ENCODE measurements at places on chromosomes 2 and 18. TPM values are rescaled to one million over a fixed set of nuclear protein-coding genes. Genes with fewer than 3 reads are reported as not detected.

The PPP1R1C gene
- total RNA-seq, result 0.38 TPM

The AQP12B gene
- not detected for total RNA-seq

The IL36A gene
- not detected for total RNA-seq

The NOL4 gene
- total RNA-seq, result not detected

The CDH19 gene
- total RNA-seq, result under 0.01 TPM

The SKOR2 gene
- total RNA-seq, result not detected

The CBLN2 gene
- total RNA-seq, result not detected

The COL4A3 gene
- total RNA-seq, result 8.3 TPM
